ENCODE measurements at places on chromosomes 12 and 14.

- peaks cover 3% of the 10 kb centered on the region for H3K4me1 ChIP-seq
- H3K36me3 ChIP-seq: no peaks in the 10 kb centered on the region
- H3K27ac ChIP-seq: no peak overlapping the region
- H3K4me3 ChIP-seq: no peak overlapping the region
- no peaks in the 10 kb centered on the region for H3K27me3 ChIP-seq
- no peak for DNase-seq
Measured at GRCh38 chr12:30010071-30011052, 226.6 kb upstream of the TMTC1 start.

GRCh38 chr12:46354111-46354801 is 18.3 kb downstream of the SLC38A2 start:
- H3K4me3 ChIP-seq: no peak overlapping the region
- no peaks in the 10 kb centered on the region for H3K27me3 ChIP-seq
- DNase-seq: no peak
- H3K4me1 ChIP-seq: peaks cover 10% of the 10 kb centered on the region

DNA sequence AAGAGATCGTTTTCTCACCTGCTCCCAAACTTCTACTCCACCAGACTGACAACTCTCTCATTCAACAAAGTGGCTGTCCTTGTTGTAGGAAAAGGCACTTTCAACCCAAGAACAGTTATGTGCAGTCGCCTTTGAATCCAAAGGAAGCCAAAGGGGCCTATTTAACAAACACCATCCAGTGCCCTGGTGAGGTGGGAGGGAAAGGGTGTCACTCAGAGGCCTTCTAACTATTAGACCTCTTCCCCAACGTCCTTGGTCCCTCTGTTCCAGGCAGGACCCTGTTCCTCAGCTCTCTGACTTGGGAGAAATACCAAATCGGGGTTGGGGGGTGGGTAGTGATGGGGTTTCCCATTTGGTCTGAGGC is 3.2 kb downstream of the SIX4 start:
- peaks cover 30% of the 10 kb centered on the region for H3K36me3 ChIP-seq
- H3K4me1 ChIP-seq: peaks cover 34% of the 10 kb centered on the region
- no peak overlapping the region for H3K27ac ChIP-seq
- peak overlapping the region; percentile 96 for H3K4me3 ChIP-seq

DNA sequence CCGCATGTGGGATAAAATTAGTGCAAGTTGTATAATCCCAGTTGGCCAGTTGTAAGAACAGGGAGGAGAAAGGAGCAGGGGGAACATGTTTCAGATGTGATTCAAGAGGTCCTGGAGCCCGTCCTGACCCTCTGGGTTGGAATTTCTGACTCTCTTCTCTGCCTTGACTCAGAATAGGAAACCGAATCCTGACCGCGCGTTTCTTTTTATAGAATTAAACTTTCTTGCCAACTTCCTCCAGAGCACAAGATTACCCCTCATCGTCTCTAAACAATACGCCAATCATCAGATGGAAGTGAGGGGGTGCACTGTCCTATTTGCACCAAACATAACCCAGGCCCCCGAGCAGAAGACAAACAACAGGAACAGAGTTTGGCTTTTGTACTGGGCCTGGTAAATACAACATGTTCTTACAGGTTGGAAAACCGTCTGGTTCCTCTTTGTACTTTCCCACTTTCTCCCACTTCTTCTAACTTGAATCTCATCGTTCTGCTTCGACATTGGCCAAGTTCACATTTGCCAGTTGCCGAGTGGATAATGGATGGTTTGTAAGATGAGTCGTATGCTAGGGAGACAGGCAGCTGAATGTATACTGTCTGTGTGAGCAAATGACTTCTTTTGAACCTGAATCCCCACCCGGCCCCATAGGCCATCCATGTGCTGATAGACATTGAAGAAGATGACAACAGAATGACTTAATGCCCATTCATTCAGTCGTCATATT is 42.6 kb upstream of the MED13L start:
- DNase-seq: no peak
- H3K4me1 ChIP-seq: peaks cover 10% of the 10 kb centered on the region
- no peaks in the 10 kb centered on the region for H3K27me3 ChIP-seq
- no peaks in the 10 kb centered on the region for H3K36me3 ChIP-seq
- no peak overlapping the region for H3K27ac ChIP-seq

DNA sequence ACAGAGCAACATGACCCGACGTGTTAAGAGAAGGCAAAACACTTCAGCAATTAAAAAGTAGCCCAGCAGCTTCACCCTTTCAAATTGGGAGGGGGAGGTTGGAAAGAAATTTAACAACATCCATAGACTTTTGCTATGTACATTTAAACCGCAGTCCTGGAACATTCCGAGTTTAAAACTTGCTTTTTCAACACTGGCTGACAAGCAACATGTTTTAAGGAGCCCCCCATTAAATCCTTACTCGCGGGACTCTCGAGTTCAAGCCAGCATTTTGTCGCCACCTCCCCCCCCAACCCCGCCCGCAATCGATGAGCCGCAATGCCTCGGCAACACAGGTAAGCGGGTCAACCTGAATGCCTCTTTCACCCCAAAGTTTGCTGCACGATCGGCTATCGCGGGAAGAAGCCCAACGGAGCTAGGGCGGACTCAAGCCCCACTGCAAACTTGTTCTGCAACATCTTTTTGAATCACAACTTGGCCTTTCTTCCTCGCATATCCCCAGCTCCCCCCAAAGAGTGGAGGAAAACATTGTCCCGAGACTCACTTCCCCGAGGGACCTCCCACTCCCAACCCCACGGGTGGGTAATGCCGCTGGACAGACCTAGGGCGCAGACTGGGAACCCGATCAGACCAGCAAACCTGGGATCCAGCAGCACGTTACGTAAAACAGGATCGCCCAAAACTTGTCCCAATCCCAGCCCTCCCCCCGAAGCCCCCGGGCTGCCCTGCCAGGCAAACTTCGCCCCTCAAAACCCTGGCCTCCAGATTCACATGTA is 777 bp downstream of the ZFP36L1 start:
- peak overlapping the region; percentile 99 for H3K27ac ChIP-seq
- no peak for DNase-seq
- peaks cover 47% of the 10 kb centered on the region for H3K4me1 ChIP-seq
- no peaks in the 10 kb centered on the region for H3K27me3 ChIP-seq
- H3K36me3 ChIP-seq: peaks cover 51% of the 10 kb centered on the region

- no peak overlapping the region for H3K4me3 ChIP-seq
- H3K27me3 ChIP-seq: no peaks in the 10 kb centered on the region
- no peak overlapping the region for H3K27ac ChIP-seq
- peaks cover 44% of the 10 kb centered on the region for H3K4me1 ChIP-seq
Measured at GRCh38 chr14:40345334-40345733, 913.1 kb upstream of the FBXO33 start.

DNA sequence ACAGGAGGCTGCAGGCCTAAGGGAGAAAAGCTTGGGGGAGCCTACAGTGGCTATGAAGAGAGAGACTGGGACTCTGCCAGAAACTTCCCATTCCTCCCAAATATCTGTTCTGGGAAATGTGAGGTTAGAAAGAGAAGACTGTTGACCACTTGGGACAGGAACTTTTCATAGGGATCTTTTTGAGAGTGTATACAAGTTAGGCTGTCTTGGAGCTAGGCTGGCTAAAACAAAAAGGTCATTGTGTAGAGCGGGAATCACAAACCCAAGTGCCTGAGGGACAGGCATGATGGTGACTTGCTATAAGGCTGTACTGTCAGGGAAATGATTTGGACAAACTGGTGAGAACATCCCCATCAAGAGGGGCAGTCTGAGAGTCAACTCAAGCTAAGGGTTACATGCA is 175.1 kb downstream of the GRIP1 start:
- peaks cover 24% of the 10 kb centered on the region for H3K36me3 ChIP-seq
- H3K4me1 ChIP-seq: peaks cover 33% of the 10 kb centered on the region
- H3K27me3 ChIP-seq: no peaks in the 10 kb centered on the region
- DNase-seq: no peak
- H3K4me3 ChIP-seq: no peak overlapping the region
- no peak overlapping the region for H3K27ac ChIP-seq

- DNase-seq: no peak
- peaks cover 5% of the 10 kb centered on the region for H3K36me3 ChIP-seq
- H3K27me3 ChIP-seq: no peaks in the 10 kb centered on the region
- no peak overlapping the region for H3K4me3 ChIP-seq
- no peak overlapping the region for H3K27ac ChIP-seq
Measured at GRCh38 chr14:89641495-89642175, 224.6 kb upstream of the FOXN3 start.
